ENCODE measurements at places on chromosomes 12 and 14.

DNA sequence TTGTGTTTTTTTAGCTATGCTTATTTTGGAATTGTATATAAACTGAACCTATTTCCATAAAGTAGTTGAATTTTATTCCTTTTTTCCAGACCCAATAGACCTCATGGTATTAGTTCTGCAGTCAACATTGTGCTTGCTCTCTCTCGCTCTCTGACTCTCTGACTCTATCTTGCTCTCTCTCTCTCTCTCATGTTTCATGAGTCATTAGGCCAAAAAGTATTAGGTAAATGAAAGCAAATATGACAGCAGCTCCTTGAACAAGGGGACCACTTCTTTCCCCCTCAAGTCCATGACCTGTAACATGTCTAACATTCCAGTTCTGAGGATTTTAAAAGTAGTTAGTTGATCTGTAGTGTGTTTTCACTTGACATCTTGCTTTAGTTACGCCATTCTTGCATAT is 14.0 kb upstream of the C12orf71 start:
- no peak for DNase-seq

DNA sequence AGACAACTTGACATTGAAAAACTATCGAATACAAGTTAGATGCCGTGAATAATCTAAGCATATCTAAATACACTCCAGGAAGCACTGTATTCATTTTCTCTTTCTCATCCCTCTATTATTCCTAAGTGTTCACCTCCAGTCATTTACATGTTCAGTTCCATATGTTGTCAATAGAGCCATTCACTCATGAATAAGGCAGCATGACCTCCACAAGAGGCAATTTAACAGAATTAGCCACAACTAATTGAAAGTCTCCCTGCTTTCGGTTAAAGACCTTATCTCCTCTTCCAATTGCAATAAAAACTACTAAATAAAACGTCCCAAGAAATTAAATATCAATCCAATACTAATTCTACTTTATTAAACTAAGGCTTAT is 1.8 kb downstream of the LRIG3 start:
- DNase-seq = no peak

DNA sequence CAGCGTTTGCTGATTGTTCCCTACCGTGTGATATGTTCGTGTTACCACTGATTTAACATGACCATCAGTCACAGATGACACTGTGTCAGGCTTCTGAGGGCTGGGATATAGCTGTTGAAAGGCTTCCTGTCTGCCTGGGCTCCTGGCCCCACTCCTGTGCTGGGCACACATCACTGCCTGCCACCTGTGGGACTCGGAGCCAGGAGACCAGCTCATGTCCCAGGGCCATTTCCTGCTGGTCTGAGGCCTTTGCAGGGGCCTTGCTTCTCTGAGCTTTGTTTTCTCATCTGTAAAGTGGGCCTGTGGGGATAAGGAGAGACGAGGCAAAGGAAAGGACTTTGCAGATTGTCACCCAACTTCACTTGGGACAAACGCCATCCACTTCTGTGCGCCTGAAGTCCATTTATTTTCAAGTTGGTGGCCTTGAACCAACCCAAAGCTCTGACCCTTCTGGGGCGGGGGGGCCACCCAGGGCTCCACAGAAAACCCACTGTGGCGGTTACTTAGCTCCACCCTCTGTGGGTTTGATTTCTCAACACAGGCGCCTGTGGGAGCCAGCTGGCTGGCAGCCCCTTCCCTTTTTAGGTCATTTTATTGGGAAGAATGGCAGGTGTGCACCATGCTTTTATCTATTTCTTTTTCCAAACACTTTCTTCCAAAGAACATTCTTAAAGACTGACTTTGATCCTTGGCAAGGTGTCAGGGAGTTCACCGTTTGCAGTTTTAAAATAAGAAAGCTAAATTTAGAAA is 54.1 kb downstream of the BEGAIN start:
- no peak for DNase-seq

DNA sequence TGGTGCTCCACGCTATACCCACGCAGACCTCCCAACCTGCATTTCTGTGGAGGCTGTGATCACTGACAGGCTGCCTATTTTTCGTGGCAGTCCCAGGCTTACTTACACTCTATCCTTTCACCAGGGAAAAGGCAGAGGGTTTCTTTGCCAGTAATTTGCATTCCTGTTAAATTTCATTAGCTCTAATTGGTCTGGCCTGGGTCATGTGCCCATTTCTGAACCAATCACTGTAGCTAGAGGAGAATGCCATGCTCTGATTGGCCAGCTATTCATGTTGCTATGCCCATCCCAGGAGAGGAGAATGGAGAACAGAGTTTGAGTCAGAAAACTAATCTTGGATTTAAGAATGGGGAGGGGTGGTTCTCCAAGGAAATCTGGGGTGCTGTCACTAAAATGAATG is 43.2 kb upstream of the TUNAR start:
- DNase-seq = no peak
